ENCODE measurements at places on chromosomes 4 and X.

DNA sequence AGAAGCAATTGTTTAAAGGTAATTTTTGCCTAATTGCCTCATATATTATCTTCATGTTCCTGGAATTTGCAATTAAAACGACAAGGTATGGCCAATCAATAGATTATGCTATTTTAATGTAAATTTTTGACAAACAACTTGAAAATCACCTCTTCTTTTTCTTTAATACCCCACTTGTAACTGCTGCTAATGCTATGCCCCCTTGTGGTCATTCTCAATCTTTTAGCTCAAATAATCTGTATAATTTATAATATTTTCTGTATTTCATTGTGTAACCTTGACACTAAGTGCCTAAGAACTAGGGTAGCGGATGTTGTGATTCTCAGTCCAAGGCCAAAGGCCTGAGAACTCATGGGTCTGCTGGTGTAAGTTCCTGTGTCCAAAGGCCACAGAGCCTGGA is 831.7 kb upstream of the POU3F4 start:
- no peak for DNase-seq

DNA sequence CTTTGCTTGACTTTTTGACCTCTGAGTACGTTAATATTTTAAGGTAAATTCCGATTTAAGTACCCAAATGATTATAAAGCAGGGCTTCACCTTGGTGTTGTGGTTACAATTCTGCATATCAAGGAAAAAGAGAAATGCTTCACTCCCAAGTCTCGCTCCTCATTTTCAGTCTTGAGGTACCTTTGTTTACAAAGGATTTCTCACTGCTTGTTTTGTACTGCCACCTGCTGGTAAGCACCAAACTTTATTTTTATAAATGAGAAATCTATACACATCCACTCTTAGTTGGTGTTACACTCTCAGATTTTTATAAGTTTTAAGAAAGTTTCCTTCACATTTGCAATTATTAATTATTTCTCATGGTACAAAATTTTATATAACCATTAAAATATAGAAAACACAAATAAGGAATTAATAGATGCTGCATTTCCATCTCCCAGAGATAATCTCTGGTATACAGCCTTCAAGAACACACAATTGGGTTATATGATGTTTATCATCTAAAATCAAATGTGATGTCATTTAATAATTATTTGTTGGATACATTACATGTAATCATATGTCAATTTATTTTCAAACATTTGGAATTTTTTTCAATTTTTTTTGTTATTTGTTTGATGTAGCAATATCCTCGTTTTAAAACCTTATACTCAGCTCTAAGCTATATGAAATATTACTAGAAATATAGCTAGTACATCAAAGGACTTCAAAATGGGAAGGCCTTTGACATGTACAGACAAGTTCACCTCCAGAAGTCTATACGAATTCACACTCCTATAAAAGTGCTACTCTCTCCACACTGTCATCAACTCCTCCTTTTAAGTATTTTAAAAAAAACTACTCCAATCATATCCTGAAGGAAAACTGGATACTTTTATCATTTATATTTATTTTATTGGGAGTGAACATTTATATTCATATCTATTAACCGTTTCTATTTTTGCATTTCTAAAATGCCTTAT is 179.9 kb downstream of the KCNIP4 start:
- peak; percentile 69 for DNase-seq

DNA sequence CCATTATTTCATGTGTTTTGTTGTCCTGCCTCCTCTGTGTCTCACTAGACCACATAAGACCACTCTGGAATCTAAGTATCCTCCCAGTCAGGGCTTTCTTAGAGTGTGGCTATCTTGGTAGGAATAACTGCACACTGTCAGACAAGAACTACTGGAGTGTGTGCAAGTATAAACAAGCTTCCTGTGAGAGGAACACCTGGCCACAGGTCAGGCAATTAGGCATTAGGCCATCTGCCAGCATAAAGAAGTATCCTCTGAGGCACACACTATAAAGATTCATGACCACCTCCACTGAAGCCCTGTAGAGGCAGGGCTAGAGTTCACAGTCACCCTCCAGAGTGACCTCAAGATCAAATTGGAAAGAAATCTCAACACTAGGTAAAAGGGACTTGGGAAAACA is 507.0 kb upstream of the PABPC4L start:
- DNase-seq: no peak

GRCh38 chr4:83558680-83559079 is 22.8 kb downstream of the GPAT3 start:
- peak; percentile 58 for DNase-seq

GRCh38 chrX:126799059-126799458 is 20.5 kb upstream of the PRR32 start:
- DNase-seq: no peak

- DNase-seq: no peak
Measured at GRCh38 chrX:10379878-10380277, 223.1 kb downstream of the CLCN4 start.

DNA sequence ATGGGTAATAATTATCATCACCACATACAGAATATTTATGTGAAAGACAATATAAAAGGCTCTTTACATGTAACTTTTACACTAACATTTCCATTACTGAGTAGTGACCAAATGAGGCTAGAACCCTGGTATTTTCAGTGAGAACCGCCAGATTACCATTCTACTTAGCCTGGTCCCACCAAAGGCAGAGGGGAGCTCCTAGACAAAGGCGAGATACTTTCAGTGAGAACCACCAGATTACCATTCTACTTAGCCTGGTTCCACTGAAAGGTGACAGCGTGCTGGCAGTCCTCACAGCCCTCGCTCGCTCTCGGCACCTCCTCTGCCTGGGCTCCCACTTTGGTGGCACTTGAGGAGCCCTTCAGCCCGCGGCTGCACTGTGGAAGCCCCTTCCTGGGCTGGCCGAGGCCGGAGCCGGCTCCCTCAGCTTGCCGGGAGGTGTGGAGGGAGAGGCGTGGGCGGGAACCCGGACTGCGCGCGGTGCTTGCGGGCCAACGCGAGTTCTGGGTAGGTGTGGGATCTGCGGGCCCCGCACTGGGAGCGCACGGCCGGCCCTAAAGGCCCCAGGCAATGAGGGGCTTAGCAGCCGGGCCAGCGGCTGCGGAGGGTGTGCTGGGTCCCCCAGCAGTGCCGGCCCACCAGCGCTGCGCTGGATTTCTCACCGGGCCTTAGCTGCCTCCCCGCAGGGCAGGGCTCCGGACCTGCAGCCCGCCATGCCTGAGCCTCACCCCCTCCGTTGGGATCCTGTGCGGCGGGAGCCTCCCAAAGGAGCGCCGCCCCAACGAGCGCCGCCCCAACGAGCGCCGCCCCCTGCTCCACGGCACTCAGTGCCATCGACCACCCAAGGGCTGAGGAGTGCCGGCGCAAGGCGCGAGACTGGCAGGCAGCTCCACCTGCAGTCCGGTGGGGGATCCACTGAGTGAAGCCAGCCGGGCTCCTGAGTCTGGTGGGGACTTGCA is 1276.1 kb downstream of the PCDH7 start:
- no peak for DNase-seq

DNA sequence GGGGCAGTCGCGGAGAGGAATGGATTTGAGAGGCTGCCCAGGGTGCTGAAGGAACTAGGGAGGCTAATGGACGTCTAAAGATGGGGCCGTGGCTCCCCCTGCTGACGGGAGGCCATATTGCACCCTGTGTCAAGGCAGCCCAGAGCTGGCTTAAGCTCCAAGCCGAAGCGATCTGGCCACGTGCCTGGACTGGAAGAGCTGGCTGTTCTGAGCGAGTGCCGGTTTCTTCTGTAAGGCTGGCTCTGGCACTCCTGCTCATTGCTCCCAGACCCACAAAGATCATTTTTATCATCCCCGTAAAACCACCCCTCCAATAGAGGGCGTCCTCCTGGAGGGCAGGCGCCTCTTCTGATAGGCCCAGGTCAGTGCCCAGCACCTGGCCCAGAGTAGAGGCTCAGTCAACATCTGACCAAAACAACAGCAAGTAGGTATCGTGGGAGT is 5.6 kb downstream of the PNCK start:
- peak; percentile 84 for DNase-seq

GRCh38 chr4:159010563-159011260 is 92.2 kb upstream of the RAPGEF2 start:
- DNase-seq: peak; percentile 92

DNA sequence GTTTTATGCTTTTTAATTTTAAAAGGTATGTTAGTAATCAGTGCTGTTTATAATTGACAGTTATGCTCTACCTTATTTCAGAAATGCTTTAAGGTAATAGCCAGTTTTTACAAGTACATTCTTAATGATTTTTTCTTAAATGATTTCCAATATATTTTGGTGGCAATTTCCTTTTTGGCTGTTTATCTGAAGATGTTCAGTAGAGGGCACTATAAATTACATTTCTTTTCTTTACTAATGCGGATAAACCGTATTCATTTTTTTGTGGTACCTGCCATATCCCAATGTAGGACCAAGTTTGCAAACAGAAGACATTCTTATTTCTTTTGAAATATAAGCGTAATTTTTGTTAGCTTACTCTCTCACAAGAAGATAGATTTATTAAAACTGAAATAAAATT is 65.4 kb downstream of the CCKAR start:
- no peak for DNase-seq

DNA sequence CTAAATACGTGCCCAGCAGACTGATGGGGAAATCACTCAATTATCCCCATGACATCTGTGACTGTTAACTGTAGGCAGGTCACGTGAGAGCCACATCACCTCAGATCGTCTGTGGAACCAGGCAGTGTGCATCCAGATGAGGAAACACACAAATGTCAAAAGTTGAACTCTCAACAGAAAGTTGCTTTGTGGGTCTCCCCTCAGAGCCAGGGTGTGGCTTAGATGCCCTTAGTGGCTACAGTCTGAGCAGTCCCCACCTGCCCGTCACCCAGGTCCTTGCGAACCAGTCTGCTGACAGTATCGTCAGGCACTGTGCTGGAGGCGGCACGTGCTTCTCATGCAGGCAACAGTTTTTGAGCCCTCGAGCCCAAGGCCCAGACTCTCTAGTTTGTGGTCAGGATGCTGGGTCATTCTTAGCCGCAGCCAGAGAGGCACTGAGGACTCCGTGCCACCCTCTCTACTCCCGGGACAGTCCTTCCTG is 10.8 kb downstream of the TMEM187 start:
- DNase-seq: no peak

- peak; percentile 90 for DNase-seq
Measured at GRCh38 chrX:119503484-119503861, 35.2 kb downstream of the SLC25A5 start.

DNA sequence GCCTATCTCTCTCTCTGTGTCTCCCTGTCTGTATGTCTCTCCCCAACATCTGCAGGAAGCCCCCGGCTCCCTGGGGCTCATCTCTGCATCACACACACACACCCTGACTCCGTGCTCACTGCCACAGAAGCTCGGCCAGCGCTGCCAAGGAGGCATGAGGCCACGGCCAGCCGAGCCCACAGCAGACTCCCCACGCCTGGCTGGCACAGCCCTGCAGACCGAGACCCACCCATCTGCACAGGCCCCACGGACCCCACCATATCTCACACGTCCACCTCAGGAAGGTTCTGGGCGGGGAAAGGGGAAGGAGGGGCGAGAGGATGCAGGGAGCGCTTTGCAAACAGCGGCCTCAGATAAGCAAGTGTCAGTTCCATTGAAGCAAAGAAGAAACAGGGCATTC is 28.5 kb upstream of the SLC25A6 start:
- DNase-seq: no peak
